Activated CD4-positive, alpha-beta T cell treated with anti-CD3 and anti-CD28 coated beads for 36 hours (primary cell): ENCODE measurements at places on chromosomes 11 and 22. TPM values are rescaled to one million over a fixed set of nuclear protein-coding genes. Genes with fewer than 3 reads are reported as not detected.

The OR51B5 gene
- total RNA-seq, result not detected

The BLID gene
- total RNA-seq, result not detected

The VWCE gene
- 6.8 TPM for total RNA-seq

The TPBGL gene
- total RNA-seq, result 0.21 TPM

The GGA1 gene
- total RNA-seq, result 66.6 TPM

The SOX10 gene
- not detected for total RNA-seq

The LRRC75B gene
- total RNA-seq, result 0.56 TPM

The LDLRAD3 gene
- total RNA-seq, result 0.46 TPM

The MYRF gene
- 0.25 TPM for total RNA-seq

The RFPL1 gene
- total RNA-seq, result not detected

The HEPHL1 gene
- not detected for total RNA-seq

The LRRC56 gene
- total RNA-seq, result 0.96 TPM

The OR4C46 gene
- not detected for total RNA-seq

The P2RY6 gene
- total RNA-seq, result not detected

The RBM7 gene
- total RNA-seq, result 46.7 TPM

The UCP3 gene
- 0.73 TPM for total RNA-seq

The ZNF195 gene
- 32.6 TPM for total RNA-seq

The VSIG10L2 gene
- not detected for total RNA-seq

The TSPAN18 gene
- 1.4 TPM for total RNA-seq

The TIGD3 gene
- total RNA-seq, result 0.58 TPM

The OR2AG1 gene
- not detected for total RNA-seq

The NAALADL1 gene
- total RNA-seq, result 11.7 TPM

The OR52I2 gene
- not detected for total RNA-seq

The TEX12 gene
- 0.32 TPM for total RNA-seq

The CPSF7 gene
- 179 TPM for total RNA-seq

The OR2AT4 gene
- not detected for total RNA-seq

The IGLL1 gene
- not detected for total RNA-seq

The MYO7A gene
- total RNA-seq, result 0.48 TPM

The SERPIND1 gene
- total RNA-seq, result not detected

The DCHS1 gene
- 0.91 TPM for total RNA-seq

The CDON gene
- 1.8 TPM for total RNA-seq

The PKDREJ gene
- not detected for total RNA-seq

The DNAJB7 gene
- total RNA-seq, result not detected

The LUZP2 gene
- total RNA-seq, result not detected

The POU2AF2 gene
- total RNA-seq, result not detected

The DDX6 gene
- 175 TPM for total RNA-seq

The MAJIN gene
- total RNA-seq, result 1.6 TPM

The OR8D1 gene
- total RNA-seq, result not detected

The OPCML gene
- not detected for total RNA-seq

The C11orf52 gene
- not detected for total RNA-seq

The INPP5J gene
- 0.11 TPM for total RNA-seq

The NFAM1 gene
- 0.21 TPM for total RNA-seq

The XNDC1N gene
- total RNA-seq, result 19.0 TPM

The NRIP3 gene
- 2.2 TPM for total RNA-seq

The OR10G6 gene
- total RNA-seq, result not detected

The MISFA gene
- total RNA-seq, result 3.0 TPM

The P2RX6 gene
- total RNA-seq, result 0.25 TPM

The CLDN5 gene
- not detected for total RNA-seq

The CFAP300 gene
- total RNA-seq, result not detected

The RRP8 gene
- 34.4 TPM for total RNA-seq

The BAIAP2L2 gene
- total RNA-seq, result 0.88 TPM

The MED19 gene
- 8.6 TPM for total RNA-seq

The LRRC74B gene
- not detected for total RNA-seq

The NPAS4 gene
- total RNA-seq, result 0.07 TPM
